LoVo (cell line): ENCODE measurements at places on chromosomes 4 and X.

GRCh38 chrX:100695302-100695701 lies 36.6 kb downstream of the SYTL4 start:
- DNase-seq, result no peak

- DNase-seq, result no peak
Measured at GRCh38 chr4:184583738-184584502, 65.3 kb downstream of the CASP3 start.

DNA sequence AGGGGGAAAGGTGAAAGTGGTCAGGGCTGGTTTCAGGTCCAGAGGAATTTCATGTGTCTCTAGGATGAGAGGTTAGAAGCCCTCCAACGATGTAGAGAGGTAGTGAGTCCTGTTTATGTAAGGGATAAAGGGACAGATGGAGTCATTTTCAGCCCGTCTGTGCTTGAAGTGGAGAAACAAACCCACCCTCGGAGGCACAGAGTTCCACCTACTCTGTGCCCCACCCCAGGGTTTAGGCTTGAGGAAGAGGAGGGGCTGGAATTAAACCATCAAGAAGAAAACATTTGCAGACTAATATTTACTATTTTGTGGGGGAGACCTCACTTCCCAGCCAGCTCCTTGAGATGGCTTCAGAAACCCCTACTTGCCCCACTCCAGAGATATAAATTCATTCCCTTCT lies 868 bp upstream of the GNL3L start:
- no peak for DNase-seq

GRCh38 chr4:25162566-25162965 lies 2.3 kb upstream of the SEPSECS start:
- no peak for DNase-seq

DNA sequence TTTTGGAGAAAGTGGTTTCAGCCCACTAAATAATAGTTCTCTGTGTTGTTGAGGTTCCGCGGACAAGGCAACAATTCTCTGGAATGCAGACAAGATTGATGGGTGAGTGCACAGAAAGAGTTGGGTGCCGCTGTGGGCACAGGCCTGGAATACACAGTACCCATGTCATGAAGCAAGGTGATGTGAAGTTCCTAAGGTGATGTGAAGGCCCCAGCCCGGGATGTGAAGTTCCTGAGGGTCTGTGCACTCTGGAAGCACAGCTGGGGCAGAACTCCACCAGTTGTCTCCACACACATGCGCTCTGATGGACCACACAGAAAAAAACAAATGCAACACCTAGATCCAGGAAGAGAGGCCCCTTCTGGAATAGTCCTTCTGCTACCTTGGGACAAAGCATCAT lies 86.6 kb upstream of the BMPR1B start:
- no peak for DNase-seq

- no peak for DNase-seq
Measured at GRCh38 chr4:163558539-163559044, 64.1 kb downstream of the TMA16 start.

DNA sequence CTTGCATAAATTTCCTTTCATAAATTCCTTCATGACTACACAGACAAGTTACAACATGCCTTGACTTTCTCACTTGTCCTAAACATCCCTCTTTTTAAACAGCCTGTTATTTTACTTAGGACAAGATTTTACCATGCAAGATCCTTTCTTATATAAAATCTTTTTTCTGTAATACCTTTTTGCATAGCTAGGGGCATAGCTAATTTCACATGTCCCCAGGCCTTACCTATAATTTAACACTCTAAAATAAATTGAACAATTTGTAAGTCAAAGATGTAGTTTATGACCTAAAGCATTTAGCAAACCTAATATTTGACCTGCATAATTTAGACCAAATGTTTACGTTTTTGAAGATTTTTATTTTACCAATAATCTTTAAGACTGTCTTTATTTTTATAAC lies 396.3 kb upstream of the FSTL5 start:
- no peak for DNase-seq

GRCh38 chr4:120158046-120158445 lies 91.4 kb upstream of the MAD2L1 start:
- no peak for DNase-seq

GRCh38 chr4:6925357-6925836 lies 15.8 kb downstream of the TBC1D14 start:
- no peak for DNase-seq

DNA sequence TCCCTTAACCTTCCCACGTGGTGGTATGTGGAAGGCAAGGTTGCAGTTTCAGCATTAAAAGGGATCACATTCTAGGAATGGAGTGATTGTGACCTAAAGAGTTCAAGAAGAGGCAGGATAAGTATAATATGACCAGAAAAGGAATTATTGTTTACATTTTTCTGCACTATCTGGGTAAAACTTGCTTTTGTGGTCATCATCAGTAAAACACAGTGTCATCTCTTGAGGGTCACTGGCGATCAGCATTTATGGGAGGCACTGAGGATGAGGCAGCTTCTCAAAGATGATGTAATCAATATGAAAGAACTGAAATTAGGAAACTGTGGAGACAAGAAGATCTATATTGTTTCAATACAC lies 88.7 kb downstream of the CFAP299 start:
- DNase-seq, result no peak

- no peak for DNase-seq
Measured at GRCh38 chr4:45082101-45082500, 355.7 kb upstream of the GNPDA2 start.

GRCh38 chrX:19179389-19179788 lies 57.1 kb upstream of the ADGRG2 start:
- DNase-seq, result no peak

- no peak for DNase-seq
Measured at GRCh38 chr4:179662522-179662921, 2220.3 kb upstream of the AGA start.

DNA sequence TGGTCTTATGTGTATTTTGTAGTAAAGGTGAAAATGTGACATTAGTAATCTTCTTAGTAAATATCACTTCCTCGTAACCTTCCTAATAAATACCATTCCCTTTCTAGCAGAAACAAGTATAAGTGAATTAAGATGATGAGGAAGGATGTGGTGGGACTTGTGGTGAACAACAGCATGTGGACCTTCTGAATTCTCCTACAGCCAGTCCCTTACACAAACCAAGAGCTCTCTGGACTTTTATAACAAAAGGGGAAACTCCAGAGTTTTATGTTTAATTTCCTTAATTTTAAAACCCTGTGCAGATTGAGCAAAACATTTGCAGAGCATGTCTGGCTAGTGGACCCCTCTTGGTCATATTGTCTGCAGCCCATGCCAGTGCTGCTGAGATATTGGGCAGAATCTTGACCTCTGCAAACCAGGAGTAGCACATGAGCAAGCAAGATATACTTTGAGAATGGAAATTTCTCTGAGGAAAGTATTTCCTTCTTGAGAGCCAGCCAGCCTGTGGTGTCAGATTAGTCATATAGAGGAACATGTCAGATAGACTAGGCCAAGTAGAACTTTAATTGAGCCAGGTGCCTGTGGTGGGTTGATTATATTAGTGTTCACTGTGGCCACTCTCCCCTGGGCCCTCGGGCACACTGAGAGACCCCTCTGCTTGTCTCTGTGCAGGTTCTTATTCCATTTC lies 328.2 kb downstream of the DKK2 start:
- no peak for DNase-seq

DNA sequence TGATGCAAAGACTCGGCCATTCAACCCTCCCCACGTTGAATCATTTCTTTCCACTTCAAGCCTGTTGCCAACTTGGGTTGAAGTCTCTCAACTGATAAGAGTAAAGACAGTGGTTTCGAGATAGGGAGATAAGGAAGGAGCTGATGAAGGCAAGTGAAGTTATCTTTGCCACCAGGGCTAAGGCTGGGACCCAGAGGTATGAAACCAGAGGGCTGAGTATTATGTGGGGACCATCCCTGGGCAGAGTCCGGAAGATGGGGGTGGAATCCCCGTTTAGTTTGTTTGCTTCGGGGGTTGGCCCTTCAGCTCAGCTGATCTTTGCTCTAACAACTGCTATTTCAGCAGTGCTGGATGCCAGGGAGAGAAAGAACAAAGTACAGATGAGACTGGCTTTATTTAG lies 2.3 kb upstream of the XPNPEP2 start:
- no peak for DNase-seq

- no peak for DNase-seq
Measured at GRCh38 chr4:144647095-144647561, 1.2 kb downstream of the HHIP start.

DNA sequence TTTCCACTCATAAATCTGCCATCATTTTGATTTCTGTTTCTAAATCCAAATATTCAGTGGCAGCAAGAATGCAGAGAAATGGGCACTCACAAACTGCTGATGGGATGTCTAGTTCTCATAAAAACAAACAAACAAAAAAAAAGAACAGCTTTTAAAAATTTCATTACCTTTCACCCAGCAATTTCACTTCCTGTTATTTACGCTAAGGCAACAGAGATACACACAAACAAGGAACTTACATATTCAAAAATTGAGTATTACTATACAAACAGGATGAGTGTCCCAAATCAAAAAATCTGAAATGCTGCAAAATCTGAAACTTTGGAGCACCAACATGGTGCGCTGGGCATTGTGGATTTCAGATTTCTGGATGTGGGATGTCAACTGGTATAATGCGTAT lies 36.4 kb downstream of the FAT1 start:
- DNase-seq, result no peak

- DNase-seq, result no peak
Measured at GRCh38 chrX:134075894-134076718, 90.7 kb upstream of the GPC3 start.

DNA sequence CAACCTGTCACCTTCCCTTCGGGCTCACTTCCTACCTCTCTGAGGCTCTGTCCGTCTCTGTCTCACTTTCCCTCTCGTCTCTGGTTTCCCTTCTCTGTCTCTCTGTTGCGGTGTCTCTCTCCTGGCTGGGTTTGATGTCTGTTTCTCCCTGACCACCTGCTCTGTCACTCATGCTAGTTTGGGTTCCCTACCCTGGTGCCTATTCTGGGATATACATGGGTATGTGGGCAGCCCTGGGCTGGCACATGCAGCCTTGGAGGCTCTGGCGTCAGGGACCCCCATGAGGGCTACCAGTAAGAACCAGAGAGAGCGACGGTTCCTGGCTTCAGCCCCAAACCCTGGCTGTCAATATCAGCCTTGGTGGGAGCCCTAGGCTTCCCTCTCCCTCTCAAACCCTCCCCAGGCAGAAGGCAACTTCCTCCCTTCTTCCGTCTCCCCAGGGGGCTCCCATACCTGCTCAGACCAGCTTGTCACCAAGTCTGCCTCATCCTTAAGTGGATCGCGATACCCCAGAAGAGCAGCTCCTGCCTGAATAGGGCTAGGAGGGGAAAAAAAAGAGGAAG lies 314 bp downstream of the DNASE1L1 start:
- DNase-seq, result no peak

- DNase-seq, result no peak
Measured at GRCh38 chr4:155497306-155497705, 120.5 kb upstream of the MAP9 start.

DNA sequence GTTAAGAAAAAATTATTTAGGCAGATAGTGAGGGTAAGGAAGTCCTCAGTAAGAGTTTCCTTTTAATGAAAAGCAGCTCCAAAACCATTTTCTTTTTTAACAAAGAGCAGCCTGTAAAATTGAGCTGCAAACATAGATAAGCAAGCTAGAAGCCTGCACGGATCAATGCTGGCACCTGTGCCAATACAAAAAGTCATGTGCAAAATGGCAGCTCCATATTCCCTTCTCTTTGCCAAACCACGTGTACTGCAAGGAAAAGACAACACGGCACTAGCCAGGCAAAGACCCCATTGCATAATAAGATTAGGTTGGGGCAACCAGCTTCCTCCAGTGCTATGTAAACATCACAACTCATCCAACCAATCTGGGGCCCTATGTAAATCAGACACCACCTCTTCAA lies 268.4 kb upstream of the INTU start:
- no peak for DNase-seq

DNA sequence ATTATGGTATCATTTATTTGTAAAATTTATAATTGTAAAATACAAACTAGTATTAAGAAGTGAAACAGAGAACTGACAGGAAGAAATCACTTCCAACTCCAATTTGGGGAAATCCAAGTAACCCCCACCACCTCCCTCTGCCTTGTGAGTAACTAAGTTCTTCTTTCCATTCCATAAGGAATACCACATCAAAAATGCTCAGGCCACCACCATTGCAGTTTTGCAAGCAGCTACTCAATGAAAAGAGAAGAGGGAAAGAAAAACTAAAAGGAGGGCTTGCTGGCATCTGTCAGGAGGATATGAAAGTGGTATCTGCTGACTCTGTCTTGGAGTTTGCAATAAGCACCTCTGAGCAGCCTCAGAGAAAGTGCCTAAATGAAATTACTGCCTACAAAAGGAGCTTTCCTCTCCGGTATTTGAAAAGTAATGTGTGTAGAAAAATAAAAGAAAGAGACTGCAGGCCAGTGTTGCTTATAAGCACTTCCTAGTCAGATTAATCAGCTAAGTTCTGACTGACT lies 228.7 kb downstream of the OPHN1 start:
- no peak for DNase-seq

DNA sequence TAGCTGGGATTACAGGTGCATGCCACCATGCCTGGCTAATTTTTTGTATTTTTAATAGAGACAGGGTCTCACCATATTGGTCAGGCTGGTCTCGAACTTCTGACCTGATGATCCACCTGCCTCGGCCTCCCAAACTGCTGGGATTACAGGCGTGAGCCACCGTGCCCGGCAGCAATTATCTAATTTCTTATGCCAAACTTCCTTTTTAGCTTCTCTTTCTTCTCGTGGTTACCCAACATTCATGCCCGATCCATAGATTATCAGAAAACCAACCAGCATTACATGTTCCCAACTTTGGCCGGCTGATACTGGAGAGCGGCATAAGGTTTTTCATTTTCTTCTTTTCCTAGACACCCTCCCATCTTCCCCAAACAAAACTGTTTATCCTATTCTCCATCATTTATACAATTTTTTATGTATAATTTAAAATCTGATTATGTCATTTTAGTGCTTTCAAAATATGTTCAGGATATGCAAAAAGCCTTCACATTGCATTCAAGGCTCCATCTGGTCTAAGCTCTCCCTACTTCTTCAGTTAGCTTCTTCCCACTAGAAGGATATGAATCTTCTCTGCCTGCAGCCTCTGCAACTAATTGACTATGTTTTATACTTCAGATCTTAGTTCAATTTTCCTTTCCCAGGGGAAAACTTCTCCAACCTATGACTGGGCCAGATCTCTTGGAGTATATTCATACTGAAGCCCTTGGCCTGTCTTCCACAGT lies 8.7 kb downstream of the SLC7A11 start:
- no peak for DNase-seq

DNA sequence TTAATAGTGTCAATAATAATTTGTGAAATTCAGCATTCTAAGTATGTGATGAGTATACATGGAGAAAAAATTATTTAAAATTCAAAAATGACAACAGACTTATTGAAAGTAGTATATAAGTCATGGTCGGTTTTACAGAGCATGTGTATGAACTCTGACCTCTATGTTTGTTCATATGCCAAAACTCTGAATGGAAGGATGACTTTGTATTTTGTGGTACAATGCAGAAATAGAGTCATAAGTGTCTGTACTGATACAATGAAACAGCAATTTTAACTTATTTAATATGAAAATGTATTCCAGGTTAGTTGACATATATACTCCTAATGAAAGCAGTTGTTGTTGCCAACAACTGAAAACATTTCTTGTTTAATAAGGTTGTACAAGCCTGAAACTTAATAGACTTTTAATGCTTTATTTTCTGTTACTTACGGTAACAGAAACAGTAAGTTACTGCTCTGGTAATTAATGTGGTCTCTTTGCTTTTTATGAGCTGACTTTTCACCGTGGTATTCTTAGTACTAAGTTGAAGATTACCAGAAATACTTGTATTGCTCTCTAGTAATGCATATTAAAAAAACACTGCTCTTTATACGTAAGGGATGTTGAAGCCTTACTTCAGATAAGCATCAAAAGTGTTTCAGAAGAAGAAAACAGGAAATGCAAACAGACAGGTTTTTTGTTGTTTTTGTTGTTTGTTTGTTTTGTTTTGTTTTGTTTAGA lies 1.9 kb downstream of the UBE2K start:
- DNase-seq, result no peak
